NCI-H2081 treated with DMSO at 0.1 percent for 48 hours (cell line): ENCODE measurements at places on chromosomes 12 and 14.

DNA sequence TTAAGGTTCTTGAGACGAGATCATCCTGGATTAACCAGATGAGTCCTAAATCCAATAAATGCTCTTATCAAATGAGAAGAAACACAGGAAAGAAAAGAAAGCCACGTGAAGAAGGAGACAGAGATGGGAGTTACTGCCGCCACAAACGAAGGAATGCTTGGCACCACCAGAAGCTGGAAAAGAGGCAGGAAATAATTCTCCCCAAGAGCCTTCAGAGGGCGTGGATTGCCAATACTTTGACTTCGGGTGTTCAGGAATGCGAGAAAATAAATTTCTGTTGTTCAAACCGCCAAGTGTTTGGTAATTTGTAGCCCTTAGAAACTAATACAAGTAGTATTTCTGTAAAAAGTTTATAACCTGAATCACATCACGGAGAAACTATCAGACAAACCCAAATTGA, 31.3 kb downstream of the ABCD2 start:
- no peak for DNase-seq

DNA sequence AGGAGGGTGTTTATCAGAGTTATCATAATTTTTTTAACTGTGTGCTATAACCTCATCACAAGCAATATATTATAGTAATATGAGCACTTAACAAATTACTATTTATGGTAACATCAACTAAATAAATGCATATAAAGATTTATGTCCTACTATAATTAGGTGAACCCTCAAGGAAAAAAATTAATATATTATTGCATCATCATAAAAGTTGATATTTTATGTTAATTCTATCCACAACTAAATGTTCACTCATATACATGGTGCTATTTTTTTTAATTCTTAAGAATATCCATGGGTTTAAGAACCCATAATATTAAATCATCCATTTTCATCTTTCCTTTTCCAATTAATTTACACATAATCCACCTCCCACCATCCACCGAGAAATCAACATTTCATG, 506.0 kb upstream of the USP15 start:
- no peak for DNase-seq

GRCh38 chr14:64734990-64735389, 30.8 kb downstream of the PLEKHG3 start:
- DNase-seq, result no peak

DNA sequence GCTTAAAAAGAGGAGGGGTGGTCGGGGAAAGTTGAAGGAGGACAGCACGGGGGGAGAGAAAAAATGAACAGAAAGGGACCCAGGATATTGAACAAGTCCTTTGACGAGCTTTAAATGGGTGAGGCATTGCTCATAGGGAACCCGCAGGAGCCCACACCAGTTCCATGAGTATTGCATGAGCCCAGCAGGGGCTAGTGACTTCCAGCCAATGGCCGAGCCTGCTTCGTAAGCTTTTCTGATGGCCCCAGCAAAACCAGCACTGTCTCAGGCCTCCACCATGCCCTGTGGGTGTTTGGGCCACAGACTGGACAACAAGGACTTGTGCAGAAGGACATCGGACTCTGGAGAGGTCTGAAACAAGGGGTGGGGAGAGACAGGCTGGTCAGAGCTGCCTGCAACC, 109.5 kb downstream of the ZFP36L1 start:
- no peak for DNase-seq

- no peak for DNase-seq
These were observed 186.0 kb upstream of the ABCD2 start for GRCh38 chr12:39805651-39806050.
